ENCODE measurements at places on chromosomes 6 and 20. TPM values are rescaled to one million over a fixed set of nuclear protein-coding genes. Genes with fewer than 3 reads are reported as not detected.

- H3K36me3 ChIP-seq: peaks cover 7% of the 10 kb centered on the region
- H3K4me1 ChIP-seq: peaks cover 37% of the 10 kb centered on the region
- no peaks in the 10 kb centered on the region for H3K27me3 ChIP-seq
- peak overlapping the region; percentile 21 for H3K4me3 ChIP-seq
- DNase-seq: peak; percentile 95
Measured at GRCh38 chr6:150857062-150857944, 8.2 kb upstream of the MTHFD1L start.

GRCh38 chr6:162344646-162345010 lies 382.9 kb downstream of the PRKN start:
- no peak overlapping the region for H3K27ac ChIP-seq
- no peak overlapping the region for H3K4me3 ChIP-seq
- no peak for DNase-seq
- H3K4me1 ChIP-seq: no peaks in the 10 kb centered on the region
- H3K27me3 ChIP-seq: no peaks in the 10 kb centered on the region
- no peaks in the 10 kb centered on the region for H3K36me3 ChIP-seq

DNA sequence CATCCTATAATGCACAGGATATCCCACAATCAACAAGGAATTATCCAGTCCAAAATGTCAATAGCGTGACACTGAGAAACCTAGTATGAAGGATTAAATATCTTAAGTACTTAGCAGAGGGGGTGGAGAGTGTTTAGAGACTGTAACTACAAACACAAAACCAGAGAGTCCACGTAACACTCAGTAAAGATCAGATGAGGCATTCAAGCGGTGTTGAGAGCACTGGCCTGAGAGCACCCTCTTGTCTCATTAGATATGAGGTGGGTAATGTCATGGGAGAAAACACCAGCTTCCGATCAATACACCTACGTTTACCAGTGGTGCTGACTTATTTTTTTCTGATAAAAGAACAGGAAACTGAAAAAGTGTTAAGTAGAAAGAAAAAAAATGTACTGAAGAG lies 2.3 kb downstream of the FAM184A start:
- peaks cover 12% of the 10 kb centered on the region for H3K4me1 ChIP-seq
- H3K27ac ChIP-seq: no peak overlapping the region
- H3K27me3 ChIP-seq: peaks cover 47% of the 10 kb centered on the region
- DNase-seq: no peak

- DNase-seq: peak; percentile 27
- peaks cover 7% of the 10 kb centered on the region for H3K4me1 ChIP-seq
- no peaks in the 10 kb centered on the region for H3K36me3 ChIP-seq
- H3K4me3 ChIP-seq: no peak overlapping the region
- H3K27me3 ChIP-seq: no peaks in the 10 kb centered on the region
- no peak overlapping the region for H3K27ac ChIP-seq
Measured at GRCh38 chr6:149918151-149918905, 4.6 kb downstream of the RAET1G start.

- H3K4me1 ChIP-seq: peaks cover 8% of the 10 kb centered on the region
- DNase-seq: no peak
- H3K27ac ChIP-seq: no peak within 1 kb of the TSS
- H3K36me3 ChIP-seq: peaks cover 16% of the 10 kb centered on the region
- H3K27me3 ChIP-seq: no peaks in the 10 kb centered on the region
- no peak within 1 kb of the TSS for H3K4me3 ChIP-seq
Measured at GRCh38 chr20:56411759-56412472, at the start of gene CASS4. Gene CASS4 (plus strand): TSS chr20:56412260. CDS start chr20:56412459, 199 bp downstream.

GRCh38 chr6:159214281-159214680 lies 45.1 kb downstream of the FNDC1 start:
- H3K4me1 ChIP-seq: peaks cover 27% of the 10 kb centered on the region
- no peak for DNase-seq
- H3K27me3 ChIP-seq: no peaks in the 10 kb centered on the region
- no peaks in the 10 kb centered on the region for H3K36me3 ChIP-seq
- H3K27ac ChIP-seq: no peak overlapping the region

GRCh38 chr6:156779206-156780094 lies 2.3 kb downstream of the ARID1B start:
- peak overlapping the region; percentile 82 for H3K27ac ChIP-seq
- H3K27me3 ChIP-seq: no peaks in the 10 kb centered on the region
- peak; percentile 52 for DNase-seq
- H3K4me3 ChIP-seq: peak overlapping the region; percentile 85

DNA sequence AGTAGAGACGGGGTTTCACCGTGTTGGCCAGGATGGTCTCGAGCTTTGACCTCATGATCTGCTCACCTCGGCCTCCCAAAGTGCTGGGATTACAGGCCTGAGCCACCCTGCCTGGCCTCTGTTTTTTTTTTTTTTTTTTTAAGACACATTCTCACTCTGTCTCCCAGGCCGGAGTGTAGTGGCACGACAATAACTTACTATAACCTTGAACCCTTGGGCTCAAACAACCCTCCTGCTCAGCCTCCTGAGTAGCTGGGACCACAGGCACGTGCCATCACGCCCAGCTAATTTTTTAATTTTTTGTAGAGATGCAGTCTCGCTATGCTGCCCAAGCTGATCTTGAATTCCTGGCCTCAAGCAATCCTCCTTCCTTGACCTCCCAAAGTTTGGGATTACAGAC lies 26.6 kb downstream of the CPXM1 start:
- H3K36me3 ChIP-seq: no peaks in the 10 kb centered on the region
- DNase-seq: no peak
- no peak overlapping the region for H3K4me3 ChIP-seq
- peaks cover 12% of the 10 kb centered on the region for H3K4me1 ChIP-seq

DNA sequence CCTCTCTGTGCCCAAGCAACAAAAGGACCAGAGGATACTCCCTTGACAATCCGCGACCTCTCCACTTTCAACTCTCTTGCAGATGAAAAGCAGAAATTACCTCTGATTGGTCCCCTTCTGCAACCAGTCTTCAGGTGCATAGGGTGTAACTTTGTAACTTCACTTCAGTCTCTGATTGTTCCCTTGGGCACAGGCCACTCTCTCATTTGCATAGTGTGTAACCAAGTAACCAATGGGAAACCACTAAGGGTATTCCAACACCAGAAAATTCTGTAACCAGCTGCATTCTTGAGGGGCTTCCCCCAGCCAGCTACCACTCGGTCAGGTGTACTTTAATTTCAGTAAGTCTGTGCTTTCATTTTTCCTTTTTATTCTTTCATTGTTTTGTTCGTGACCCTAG lies 4.4 kb upstream of the RAET1L start:
- H3K4me3 ChIP-seq: no peak overlapping the region
- DNase-seq: no peak
- peaks cover 23% of the 10 kb centered on the region for H3K27me3 ChIP-seq
- H3K4me1 ChIP-seq: peaks cover 11% of the 10 kb centered on the region
- no peak overlapping the region for H3K27ac ChIP-seq

DNA sequence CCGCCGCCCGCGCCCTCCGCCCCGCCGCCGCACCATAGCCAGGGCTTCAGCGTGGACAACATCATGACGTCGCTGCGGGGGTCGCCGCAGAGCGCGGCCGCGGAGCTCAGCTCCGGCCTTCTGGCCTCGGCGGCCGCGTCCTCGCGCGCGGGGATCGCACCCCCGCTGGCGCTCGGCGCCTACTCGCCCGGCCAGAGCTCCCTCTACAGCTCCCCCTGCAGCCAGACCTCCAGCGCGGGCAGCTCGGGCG lies 1.5 kb downstream of the FOXC1 start:
- H3K27me3 ChIP-seq: no peaks in the 10 kb centered on the region
- H3K4me1 ChIP-seq: peaks cover 34% of the 10 kb centered on the region
- peak overlapping the region; percentile 88 for H3K4me3 ChIP-seq
- peak overlapping the region; percentile 60 for H3K27ac ChIP-seq

DNA sequence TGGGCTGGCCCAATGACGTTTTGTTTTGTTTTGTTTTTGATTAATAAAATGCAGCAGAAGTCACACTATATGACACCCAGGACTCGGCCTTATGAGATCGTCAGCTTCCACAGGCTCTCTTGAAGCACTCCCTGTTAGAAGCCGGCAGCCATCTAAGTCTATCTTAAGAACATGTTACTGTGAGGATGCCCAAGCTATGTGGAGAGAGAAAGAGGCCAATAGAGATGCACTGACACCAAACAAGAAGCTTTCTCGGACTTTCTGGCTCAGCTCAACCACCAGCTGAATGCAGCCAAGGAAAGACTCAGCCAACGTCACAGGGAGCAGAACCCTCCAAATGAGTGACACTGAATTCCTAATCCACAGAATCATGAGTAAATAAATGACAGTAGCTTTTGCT lies 14.0 kb downstream of the SGK1 start:
- no peaks in the 10 kb centered on the region for H3K36me3 ChIP-seq
- H3K4me1 ChIP-seq: peaks cover 4% of the 10 kb centered on the region
- DNase-seq: no peak
- no peaks in the 10 kb centered on the region for H3K27me3 ChIP-seq
- H3K27ac ChIP-seq: no peak overlapping the region

DNA sequence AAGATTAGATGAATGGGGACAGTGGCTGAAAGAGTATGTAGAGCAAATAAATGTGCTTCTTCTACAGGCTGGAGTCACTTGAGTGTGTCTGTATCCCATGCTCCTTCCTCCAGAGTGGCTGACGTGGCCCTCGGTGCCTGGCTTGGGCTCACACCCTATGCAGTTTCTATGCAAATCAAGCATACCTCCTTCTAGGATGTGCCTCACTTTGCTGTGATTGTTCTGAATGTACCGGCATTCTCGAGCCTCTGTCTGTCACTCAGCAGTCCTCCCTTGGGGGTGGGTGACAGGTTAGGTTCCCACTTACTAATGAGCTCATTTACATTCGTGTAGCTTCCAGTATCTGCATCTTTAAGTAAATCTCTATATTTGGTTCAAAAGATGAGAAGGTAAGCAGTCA lies 55.1 kb upstream of the HDDC2 start:
- no peak overlapping the region for H3K4me3 ChIP-seq
- no peaks in the 10 kb centered on the region for H3K36me3 ChIP-seq
- H3K4me1 ChIP-seq: no peaks in the 10 kb centered on the region
- DNase-seq: no peak
- no peak overlapping the region for H3K27ac ChIP-seq

- H3K4me1 ChIP-seq: 0 out of 2 replicates have a peak, but pooled peaks cover 3% of the 10 kb centered on the region
- no peak for DNase-seq
- H3K27me3 ChIP-seq: no peaks in the 10 kb centered on the region
- H3K36me3 ChIP-seq: no peaks in the 10 kb centered on the region
Measured at GRCh38 chr6:36378243-36378920, 9.1 kb downstream of the ETV7 start.

GRCh38 chr6:143368426-143368825 lies 82.1 kb downstream of the ADAT2 start:
- no peak overlapping the region for H3K27ac ChIP-seq
- H3K4me3 ChIP-seq: no peak overlapping the region
- H3K27me3 ChIP-seq: no peaks in the 10 kb centered on the region
- DNase-seq: no peak

DNA sequence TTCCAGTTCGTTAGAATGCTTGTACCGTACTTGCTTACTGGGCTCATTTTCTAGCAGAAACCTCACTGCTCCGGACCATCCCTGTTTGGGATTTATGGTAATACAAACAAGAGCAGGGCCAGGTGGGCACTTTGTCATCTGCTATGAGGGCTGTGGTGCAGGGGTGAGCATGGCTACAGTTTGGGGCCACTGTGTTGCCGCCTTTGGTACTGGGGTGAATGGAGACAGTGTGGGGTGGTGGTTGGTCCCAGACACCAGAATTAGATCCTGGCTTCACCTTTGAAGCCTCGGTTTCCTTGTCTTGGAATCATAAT lies 95.0 kb downstream of the TOX2 start:
- H3K27ac ChIP-seq: peak overlapping the region; percentile 39
- peaks cover 27% of the 10 kb centered on the region for H3K36me3 ChIP-seq
- DNase-seq: no peak
- H3K27me3 ChIP-seq: no peaks in the 10 kb centered on the region
- H3K4me1 ChIP-seq: peaks cover 14% of the 10 kb centered on the region

DNA sequence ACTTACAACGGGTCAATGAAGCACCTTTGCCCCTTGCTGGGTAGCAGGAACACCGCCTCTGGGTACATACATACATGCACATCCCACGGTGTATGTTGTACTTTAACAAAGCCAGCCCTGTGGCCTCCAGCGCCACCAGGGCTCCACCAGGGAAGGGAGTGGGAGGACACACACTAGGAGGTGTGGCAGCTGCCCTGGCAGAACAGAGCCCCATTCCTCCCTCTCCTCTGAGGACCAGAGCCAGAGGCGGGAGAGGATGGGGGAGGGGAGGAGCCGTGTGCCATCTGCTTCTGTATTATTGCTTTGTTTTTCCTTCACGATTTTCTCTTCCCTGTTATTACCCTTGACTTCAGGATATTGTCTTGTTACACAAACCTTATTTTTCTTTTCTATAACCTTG lies 105.8 kb upstream of the TRAF3IP2 start:
- no peak for DNase-seq
- H3K4me1 ChIP-seq: peaks cover 17% of the 10 kb centered on the region
- H3K36me3 ChIP-seq: peaks cover 8% of the 10 kb centered on the region
- H3K27ac ChIP-seq: no peak overlapping the region
- no peak overlapping the region for H3K4me3 ChIP-seq

GRCh38 chr20:3202965-3203314 lies 1.5 kb downstream of the DDRGK1 start:
- H3K36me3 ChIP-seq: peaks cover 36% of the 10 kb centered on the region
- H3K27ac ChIP-seq: no peak overlapping the region
- peak overlapping the region; percentile 67 for H3K4me3 ChIP-seq
- DNase-seq: no peak

GRCh38 chr6:116405138-116405537 lies 34.4 kb downstream of the DSE start:
- no peak for DNase-seq
- no peak overlapping the region for H3K4me3 ChIP-seq
- H3K27ac ChIP-seq: no peak overlapping the region
- no peaks in the 10 kb centered on the region for H3K27me3 ChIP-seq
- H3K36me3 ChIP-seq: no peaks in the 10 kb centered on the region
- H3K4me1 ChIP-seq: peaks cover 25% of the 10 kb centered on the region

Gene XKR7
- not detected for total RNA-seq

Gene CLDN20
- total RNA-seq: not detected

Gene TP53TG5
- not detected for total RNA-seq

Gene CNKSR3
- 14.7 TPM for total RNA-seq

Gene DOK5
- 4.0 TPM for total RNA-seq

Gene C20orf144
- total RNA-seq: not detected

Gene LINC00237
- not detected for total RNA-seq

All from SJSA1 (cell line).